NCI-H748 treated with DMSO at 0.1 percent for 48 hours (cell line): ENCODE measurements at places on chromosomes 7 and 10.

DNA sequence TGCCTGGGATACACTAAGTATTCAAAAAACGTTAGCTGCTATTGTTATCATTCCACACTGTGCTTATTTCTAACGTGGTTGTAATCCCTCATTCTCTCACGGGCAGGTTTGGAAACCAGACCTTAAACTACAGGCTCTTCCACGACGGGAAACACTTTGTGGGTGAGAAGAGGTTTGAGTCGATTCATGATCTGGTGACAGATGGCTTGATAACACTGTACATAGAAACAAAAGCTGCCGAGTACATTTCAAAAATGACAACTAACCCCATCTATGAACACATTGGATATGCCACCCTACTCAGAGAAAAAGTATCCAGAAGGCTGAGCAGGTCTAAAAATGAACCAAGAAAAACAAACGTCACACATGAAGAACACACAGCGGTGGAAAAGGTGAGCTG lies 163.2 kb upstream of the PRR15 start:
- DNase-seq = no peak

DNA sequence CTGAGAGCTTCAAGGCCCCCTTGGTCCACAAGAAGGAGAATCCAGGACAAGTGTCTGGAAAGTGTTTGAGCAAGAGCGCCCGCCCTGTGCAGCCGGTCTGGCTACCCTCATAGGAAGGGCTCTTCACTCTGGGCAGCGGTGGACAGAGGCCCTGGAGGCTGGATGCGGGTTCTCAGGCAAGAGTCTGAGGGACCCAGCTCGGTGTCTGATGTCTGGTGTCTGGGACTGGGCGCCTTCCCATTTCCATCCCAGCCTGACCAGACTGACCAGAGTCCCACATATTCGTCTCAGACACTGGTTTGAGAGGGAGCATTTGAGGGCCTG lies 59.8 kb downstream of the HK1 start:
- DNase-seq = no peak

DNA sequence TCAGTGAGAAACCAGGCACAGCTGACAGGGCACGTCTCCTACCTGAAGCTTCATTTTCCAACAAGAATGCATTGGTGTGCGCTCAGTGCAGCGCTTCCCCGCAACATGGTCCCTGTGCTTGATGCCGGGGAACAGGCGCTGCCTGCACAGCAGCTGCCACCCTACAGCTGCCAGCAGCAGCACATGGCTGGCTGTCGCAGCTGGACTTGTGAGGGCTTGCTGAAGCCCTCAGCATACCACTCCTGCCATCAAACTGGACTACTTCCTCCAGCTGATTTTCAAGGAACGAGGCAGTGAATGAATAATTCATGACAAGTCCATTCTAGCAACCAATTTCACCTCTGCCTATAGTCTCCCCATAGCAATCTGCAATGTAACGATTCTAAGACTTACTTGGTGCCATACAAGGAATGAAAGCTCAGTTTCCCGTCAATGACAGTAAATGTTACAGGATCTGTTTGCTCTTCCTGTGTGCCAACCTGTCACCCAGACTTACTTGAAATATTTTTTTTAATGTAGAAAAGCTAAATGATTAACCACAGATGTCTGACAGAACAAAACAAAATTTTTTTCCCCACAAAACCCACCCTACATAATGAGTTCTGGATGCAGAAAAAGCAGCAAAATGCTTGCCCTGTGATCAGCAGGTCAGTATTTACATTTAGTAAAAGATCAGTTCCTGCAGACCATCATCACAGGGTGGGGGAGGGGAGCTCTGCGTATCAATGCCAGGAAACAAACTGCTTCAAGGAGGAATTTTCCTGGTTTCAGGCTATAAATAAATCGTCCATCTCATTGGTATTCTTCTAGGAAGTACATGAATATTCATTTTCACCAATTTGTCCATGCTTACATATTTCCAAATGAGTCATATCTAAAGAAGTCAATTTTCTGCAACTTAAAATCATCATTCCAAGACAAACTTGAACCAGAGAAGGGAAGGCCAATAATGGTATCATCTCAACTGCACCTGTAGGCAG lies 140.6 kb downstream of the ALOX5 start:
- DNase-seq = no peak

- DNase-seq = no peak
Measured at GRCh38 chr10:132345345-132345744, 13.4 kb downstream of the LRRC27 start.
